ENCODE measurements at places on chromosomes 3 and 15.

- no peak for DNase-seq
Measured at GRCh38 chr3:44208086-44208485, 33.6 kb upstream of the TOPAZ1 start.

GRCh38 chr3:126067959-126068358, 16.0 kb downstream of the SLC41A3 start:
- no peak for DNase-seq

GRCh38 chr3:51703761-51704510, 2.9 kb upstream of the GRM2 start:
- DNase-seq: no peak

- no peak for DNase-seq
Measured at GRCh38 chr3:42961633-42962032, 17.5 kb upstream of the GASK1A start.

- no peak for DNase-seq
Measured at GRCh38 chr3:29612536-29612935, 331.7 kb downstream of the RBMS3 start.

DNA sequence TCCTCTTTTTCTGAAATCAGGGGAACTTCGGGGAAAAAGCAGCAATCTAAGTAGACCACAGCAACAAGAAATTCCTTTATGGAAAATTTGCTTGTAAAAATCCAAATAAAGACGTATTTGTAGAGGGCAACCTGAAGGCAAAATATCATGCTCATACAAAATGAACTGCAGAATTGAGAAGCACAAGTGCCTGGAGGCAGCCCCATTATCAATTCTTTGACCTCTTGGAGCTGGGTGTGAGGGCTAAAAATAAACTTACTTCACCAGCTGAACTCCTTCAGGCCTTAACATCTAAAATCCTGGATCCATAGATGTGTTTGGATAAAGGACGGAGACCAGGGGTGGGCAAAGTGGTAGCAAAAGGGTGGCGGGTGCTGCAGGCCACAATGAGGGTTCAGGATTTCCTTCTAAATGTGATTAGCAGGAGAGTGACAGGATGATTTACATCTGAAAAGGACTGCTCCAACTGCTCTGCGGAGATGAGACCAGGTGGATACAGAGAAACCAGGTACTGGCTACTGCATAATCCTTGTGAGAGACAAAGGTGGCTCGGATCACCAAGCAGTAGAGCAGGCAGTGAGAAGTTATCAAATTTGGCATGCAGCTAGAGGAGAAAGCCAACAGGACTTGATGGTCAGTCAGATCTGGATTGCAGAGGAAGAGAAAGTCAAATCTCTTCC, 81.7 kb upstream of the TJP1 start:
- no peak for DNase-seq

DNA sequence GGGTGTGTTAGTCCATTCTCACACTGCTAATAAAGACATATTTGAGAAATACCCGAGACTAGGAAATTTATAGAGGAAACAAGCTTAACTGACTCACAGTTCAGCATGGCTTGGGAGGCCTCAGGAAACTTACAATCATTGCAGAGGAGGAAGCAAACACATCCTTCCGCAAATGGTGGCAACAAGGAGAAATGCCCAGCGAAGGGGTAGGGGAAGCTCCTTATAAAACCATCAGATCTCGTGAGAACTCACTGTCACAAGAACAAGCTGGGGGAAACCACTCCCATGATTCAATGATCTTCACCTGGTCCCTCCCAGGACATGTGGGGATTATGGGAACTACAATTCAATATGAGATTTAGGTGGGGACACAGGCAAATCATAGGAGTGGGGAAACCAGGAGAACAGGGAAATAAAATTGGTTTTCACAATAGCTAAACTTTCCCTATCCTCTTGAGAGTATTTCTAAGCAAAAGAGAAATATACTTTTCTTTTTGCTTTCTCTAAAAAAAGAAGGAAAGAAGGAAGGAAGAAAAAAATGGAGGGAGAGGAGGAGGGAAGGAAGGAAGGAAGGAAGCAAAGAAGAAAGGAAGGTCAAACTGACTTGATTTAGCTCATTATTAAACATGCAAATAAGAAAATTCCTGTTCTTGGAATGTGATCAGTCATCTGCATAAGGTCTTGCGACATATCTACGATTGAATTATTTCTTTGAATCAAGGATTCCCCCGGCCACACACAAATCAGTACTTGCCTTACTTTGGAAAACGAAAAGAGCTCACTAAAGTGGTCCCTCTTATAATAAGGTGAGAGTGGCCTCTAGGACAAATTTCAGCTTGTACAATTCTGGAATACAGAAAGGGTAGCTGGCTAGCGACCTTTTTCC, 75.2 kb downstream of the LIPC start:
- DNase-seq: no peak

DNA sequence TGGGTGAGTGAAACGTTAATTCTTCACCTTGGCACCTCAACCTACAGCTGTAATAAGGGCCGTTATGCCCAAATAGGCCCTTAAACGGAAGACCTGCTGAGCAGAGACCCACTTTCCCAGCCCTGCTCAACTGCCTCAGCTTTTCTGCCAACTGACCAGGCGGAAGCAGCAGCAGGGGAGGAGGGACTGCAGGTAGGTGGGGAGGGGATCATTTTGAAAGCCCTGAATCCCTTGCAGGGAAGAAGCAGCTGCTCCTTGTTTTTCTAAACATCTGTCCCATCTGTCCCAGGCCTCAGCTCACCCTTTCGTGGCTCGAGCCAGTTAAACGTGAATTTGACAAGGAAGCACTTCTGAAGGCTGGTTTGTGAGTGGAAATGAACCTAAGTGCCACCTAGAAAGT, 978 bp upstream of the CMC1 start:
- no peak for DNase-seq

DNA sequence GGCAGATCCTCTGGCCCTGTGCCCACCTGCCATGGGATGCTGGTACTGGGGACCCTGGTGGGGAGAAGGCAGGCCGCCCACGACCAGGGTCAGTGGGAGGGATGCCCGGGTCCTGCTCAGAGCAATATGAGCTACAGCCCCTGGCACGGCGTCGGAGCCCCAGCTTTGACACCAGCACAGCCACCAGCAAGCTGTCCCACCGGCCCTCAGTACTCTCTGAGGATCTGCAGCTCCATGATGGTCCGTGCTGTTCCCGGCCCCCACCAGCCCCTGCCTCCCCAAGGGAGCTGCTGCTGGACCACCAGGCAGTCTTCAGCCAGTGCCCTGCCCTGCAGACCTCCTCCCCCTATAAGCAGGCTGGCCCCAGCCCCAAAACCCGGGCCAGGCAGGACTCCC, 11.5 kb downstream of the DISP2 start:
- DNase-seq: no peak

GRCh38 chr3:69126999-69127398, 4.6 kb upstream of the LMOD3 start:
- DNase-seq: no peak
